ENCODE measurements at places on chromosomes 12 and 14.

GRCh38 chr12:130920119-130920703 is 33.5 kb upstream of the ADGRD1 start:
- DNase-seq, result no peak

GRCh38 chr14:39847194-39847593 is 415.0 kb upstream of the FBXO33 start:
- DNase-seq, result no peak

- no peak for DNase-seq
Measured at GRCh38 chr12:47276621-47277309, 197.0 kb upstream of the AMIGO2 start.

GRCh38 chr12:863285-863684 is 86.2 kb downstream of the RAD52 start:
- no peak for DNase-seq

- DNase-seq, result no peak
Measured at GRCh38 chr12:119180380-119181040, 1.8 kb downstream of the HSPB8 start.

- no peak for DNase-seq
Measured at GRCh38 chr12:65620046-65620445, 204.2 kb upstream of the HMGA2 start.

DNA sequence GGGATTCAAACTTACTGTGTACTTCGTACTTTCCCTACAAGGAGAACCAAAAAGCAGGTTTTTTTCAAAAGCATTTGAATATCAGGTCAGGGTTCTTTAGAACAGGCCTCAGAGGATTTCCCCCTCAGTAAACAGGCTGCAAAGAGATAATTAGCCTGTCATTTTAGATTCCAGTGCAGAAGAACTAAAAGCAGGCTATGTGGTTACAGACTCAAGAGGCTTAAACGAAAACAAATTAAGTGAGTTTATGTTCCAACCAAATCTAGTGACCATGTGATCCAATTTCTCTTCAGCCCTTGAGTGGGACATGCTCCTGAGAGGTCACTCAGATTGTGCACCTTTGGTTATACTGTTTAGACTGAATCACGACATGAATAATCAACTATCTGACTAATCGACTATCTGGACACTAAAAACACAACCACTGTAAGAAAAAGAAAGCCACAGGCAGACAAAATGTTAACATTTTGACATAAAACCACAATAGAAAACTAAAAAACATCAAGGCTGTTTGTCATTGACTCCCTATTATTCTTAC is 4.5 kb downstream of the TMED8 start:
- DNase-seq, result no peak

- DNase-seq, result no peak
Measured at GRCh38 chr14:89415159-89415558, 1.9 kb downstream of the FOXN3 start.

DNA sequence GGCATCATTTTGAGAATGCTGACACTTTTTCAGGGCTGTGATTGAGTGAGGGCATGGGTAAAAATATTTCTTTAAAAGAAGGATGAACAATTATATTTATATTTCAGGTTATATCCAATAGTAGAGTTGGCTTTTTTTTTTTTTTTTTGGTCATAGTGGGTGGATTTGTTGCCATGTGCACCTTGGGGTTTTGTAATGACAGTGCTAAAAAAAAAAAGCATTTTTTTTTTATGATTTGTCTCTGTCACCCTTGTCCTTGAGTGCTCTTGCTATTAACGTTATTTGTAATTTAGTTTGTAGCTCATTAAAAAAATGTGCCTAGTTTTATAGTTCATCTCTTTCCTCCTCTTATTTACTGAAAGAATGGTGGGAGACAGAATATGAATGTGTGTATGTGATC is 1.4 kb upstream of the RAB5B start:
- DNase-seq, result no peak

- no peak for DNase-seq
Measured at GRCh38 chr12:115261691-115262398, 577.9 kb upstream of the TBX3 start.

DNA sequence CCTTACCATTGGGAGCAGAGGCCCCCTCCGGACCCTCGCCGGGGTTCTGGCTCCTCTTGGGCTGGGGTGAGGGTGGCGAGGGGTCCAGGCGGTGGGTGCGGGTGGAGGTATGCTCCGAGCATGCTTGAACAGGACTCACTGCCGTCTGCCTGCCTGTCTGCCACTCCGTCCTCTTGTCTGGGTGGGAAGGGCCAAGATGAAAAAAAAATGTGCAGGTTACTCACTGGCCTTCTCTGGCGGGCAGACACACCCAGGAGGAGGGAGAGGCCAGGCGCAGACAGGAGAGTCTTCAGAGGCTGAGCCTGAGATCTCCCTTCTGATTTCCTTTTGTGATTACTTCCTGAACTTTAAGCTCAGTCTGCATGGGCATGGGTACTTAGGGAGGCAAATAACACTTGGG is 76.1 kb downstream of the STON2 start:
- peak; percentile 34 for DNase-seq

- no peak for DNase-seq
Measured at GRCh38 chr12:25054783-25055144, 105.9 kb upstream of the BCAT1 start.

GRCh38 chr12:91001306-91001705 is 3.5 kb downstream of the EPYC start:
- DNase-seq, result no peak

GRCh38 chr12:13114251-13115052 is 11.0 kb upstream of the GSG1 start:
- DNase-seq, result no peak

GRCh38 chr14:92514844-92515514 is 1.4 kb downstream of the RIN3 start:
- DNase-seq, result no peak

DNA sequence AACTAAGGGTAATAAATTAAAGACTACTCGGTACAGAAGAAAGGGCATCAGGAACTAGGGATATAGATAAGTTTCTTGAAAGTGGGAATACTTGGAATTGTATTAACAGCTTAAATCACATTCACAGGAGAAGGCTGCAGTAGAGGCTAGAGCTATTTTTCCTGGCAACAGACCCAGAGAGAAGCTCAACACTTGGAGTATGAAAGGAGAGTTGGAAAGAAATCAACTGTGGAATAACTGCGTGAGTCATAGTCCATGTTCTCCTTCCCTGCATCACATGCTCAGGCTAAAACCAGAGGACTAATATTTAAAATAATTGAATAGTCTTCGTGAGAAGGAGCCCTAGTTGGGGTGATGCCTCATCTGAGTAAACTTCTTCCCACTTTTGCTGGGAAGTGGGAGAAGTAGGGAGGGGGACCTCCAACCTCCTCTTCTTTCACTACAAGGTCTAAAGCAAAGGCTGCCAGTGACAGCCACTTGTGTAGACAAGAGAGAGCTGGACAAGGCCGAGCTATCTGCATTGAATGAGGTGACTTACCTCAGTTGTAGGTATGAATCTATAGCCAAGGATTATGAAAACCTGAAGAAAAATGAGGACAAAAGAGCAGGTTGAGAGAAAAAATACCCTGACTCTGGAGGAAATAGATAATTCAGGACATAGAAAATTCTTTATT is 32.7 kb downstream of the DYRK2 start:
- no peak for DNase-seq

- no peak for DNase-seq
Measured at GRCh38 chr12:122052285-122052684, 26.3 kb upstream of the MLXIP start.

GRCh38 chr12:7940906-7941305 is 4.9 kb upstream of the SLC2A3 start:
- no peak for DNase-seq

DNA sequence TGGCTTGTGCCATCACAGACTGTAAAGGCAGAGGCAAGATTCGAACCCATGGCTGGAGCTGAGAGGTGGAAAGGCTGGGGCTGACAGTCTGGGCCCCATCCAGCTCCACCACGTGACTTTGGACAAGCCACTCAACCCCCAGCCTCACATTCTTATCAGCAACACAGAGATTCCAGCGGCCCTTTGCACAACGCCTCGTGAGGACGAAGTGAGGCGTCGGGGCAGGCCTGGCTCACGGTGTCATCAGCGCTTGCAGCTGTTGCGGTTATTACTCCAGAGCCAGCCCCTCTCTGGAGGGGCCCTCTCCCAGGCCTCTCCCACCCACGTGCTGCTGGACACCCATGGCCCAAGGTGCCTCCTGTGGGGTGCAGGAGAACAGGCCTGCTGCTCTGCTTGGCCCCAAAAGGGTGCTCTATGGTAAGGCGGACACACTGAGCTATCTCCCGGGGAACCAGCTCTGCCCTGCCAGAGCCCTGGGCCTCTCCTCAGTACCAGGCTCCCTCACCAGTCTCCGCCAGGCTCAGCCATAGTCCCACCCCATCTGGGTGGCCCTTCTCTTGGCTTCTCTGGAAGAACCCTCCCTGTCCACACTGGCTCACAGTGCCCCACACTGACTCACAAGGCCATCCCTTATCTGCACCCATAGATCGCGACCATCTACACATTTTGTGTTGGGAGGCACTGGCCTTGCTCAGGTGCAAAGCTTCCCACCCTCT is 21.1 kb downstream of the CHGA start:
- DNase-seq, result no peak

- no peak for DNase-seq
Measured at GRCh38 chr12:125221602-125222001, 156.4 kb downstream of the AACS start.

DNA sequence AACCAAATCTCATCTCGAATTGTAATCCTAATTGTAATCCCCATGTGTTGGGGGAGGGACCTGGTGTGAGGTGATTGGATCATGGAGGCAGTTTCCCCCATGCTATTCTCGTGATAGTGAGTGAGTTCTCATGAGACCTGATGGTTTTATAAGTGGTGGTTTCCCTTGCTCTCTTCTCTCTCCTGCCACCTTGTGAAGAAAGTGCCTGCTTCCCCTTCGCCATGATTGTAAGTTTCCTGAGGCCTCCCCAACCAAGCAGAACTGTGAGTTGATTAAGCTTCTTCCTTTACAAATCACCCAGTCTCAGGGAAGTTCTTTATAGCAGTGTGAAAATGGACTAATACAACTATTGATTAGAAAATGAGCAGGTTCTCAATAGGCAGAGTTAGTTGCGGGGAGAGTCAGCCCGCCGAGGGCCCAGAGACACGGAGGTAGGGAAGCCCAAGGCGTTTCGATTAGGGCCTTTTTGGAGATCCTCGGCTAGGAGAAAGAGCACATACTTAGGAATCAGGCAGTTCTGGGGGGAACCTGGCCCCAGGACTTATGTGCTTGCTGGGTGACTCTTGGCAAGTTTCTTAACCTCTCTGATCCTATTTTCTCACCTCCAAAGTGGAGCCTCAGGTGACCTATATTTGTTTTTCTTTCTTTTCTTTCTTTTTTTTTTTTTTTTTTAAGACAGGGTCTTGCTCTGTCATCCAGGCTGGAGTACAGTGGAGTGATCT is 65.7 kb downstream of the MVK start:
- no peak for DNase-seq

DNA sequence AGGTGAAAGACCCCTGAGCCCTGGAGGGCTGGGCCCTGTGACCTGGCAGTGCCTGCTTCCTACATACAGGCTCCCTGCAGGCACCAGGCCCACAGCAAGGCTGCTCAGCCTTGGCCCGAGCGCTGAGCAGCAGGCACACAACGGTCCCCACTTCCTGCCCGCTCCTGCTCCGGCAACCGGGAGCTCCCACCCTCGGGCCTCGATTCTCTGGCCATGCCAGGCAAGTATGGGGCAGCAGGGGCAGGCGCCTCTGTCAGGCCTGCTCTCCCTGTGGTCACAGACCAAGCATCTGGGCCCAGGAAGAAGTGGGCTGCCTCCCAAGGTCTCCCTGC is 30.6 kb upstream of the NUDT14 start:
- no peak for DNase-seq

DNA sequence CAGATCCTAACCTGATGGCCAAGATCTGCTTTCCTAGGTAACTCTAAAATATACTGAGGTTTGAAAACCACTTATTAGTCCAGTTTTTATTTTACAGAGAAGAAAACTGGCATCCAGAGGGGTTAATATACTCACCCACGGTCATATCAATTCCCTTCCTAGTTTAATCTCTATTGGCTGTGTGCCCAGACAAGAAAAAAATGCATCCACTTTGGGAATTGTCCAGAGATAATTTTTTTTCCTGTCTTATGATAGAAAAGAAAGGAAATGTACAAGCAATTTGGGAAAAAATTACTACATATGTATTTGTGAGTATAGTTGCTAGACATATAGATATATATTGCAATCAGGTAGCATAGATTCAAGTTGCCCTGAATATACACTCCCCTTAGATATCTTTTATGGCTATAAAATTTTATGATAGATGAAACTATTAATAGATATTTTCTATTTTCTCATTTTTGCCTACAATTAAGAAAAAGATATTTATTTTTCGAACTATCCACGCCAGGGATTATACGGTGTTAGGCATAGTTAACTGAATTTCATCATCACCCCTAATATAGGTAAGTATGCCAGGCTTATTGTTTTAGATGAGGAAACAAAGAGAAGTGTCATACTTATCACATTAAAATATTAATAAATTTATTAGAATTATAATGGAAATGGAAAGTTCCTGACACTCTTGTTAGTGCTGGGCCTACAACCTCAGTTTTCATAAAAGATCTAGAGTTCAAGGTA is 100.5 kb upstream of the SLC38A2 start:
- DNase-seq, result peak; percentile 47

- no peak for DNase-seq
Measured at GRCh38 chr12:6730169-6730568, 6.3 kb downstream of the COPS7A start.

- DNase-seq, result no peak
Measured at GRCh38 chr12:119012179-119012578, 30.8 kb downstream of the SRRM4 start.

DNA sequence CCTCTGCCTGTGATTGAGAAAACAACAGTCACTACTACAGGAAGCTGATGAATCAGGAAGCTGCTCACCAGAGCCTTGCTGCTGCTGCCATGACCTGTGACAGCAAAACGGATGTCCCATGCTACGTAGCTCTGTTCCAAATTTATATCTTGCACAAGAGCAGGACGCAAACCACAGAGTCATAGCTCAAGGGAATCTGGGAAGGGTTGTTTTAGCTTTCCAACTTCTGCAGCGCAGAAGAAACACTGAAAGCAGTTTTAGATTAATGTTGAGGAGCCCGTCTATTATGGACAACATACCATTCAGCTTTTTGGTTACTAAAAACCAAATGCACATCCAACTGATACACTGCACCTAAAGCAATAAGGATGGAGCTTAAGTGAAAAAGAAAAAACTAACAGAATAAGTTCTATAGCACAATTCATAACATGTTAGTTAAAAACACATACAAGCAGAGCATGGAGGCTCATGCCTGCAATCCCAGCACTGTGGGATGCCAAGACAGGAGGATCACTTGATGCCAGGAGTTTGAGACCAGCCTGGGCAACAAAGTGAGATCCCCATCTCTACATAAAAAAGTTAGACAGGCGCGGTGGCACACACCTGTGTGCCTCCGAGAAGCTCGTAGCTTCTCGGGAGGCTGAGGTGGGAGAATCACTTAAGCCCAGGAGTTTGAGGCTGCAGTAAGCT is 1.7 kb upstream of the ANKRD33 start:
- DNase-seq, result no peak
